Activated CD4-positive, alpha-beta T cell treated with anti-CD3 and anti-CD28 coated beads, Interleukin-2, amount 10 ng/mL, durations not matched to agents 24 days and 14 days (primary cell): ENCODE measurements at places on chromosomes 12 and 14. TPM values are rescaled to one million over a fixed set of nuclear protein-coding genes. Genes with fewer than 3 reads are reported as not detected.

- H3K4me1 ChIP-seq: peaks cover 6% of the 10 kb centered on the region
- peaks cover 5% of the 10 kb centered on the region for H3K27me3 ChIP-seq
- H3K27ac ChIP-seq: no peak overlapping the region
- H3K4me3 ChIP-seq: no peak overlapping the region
- no peak for DNase-seq
- no peaks in the 10 kb centered on the region for H3K36me3 ChIP-seq
Observed at GRCh38 chr14:56205881-56206280, 87.7 kb downstream of the PELI2 start.

Gene TRPV4
- not detected in 2 replicates for total RNA-seq

Gene ZNF891
- total RNA-seq: 2.2 and 2.4 TPM in 2 replicates

Gene TAS2R20
- 2.0 and 2.1 TPM in 2 replicates for total RNA-seq

Gene PKP2
- not detected in 2 replicates for total RNA-seq

Gene DBX2
- not detected in 2 replicates for total RNA-seq

Gene MGP
- not detected in 2 replicates for total RNA-seq

DNA sequence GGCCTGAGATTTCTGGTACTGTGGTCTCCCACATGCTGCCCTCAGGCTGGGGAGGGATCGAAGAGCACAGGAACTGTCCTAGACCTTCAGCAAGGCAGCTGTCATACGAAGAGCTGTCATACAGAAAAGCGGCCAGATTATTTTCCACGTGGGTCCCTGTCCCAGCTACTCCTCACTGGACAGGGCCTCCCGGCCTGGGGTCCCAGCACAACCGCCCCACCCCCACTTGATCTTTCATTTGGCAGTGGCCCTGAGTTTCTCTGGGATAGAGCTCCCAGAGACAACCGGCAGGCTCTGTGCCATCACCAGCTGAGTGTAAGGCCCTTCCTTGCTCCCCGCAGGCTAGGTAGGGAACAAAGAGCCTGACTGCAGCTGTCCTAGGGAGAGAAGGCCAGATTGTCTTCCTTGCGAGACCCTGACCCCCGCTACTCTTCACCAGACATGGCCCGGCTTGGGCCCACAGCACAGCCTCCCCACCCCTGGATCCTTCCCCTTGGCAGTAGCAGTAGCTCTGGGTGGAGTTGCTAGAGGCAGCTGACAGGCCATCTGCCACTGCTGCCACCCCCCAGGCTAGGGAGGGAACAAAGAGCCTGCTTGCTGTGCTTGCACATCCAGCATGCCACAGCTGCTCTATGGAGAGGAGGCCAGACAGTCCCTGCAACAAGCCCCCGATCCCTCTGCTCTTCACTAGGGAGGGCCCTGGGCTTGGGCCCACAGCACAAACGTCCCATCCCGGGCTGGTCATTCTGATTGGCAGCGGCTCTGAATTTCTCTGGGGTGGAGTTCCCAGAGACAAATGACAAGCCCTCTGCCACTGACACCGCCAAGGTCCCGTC lies 3.1 kb upstream of the OR4N2 start:
- H3K36me3 ChIP-seq: no peaks in the 10 kb centered on the region
- no peaks in the 10 kb centered on the region for H3K4me1 ChIP-seq
- no peak overlapping the region for H3K4me3 ChIP-seq
- DNase-seq: no peak
- no peaks in the 10 kb centered on the region for H3K27me3 ChIP-seq
- no peak overlapping the region for H3K27ac ChIP-seq

DNA sequence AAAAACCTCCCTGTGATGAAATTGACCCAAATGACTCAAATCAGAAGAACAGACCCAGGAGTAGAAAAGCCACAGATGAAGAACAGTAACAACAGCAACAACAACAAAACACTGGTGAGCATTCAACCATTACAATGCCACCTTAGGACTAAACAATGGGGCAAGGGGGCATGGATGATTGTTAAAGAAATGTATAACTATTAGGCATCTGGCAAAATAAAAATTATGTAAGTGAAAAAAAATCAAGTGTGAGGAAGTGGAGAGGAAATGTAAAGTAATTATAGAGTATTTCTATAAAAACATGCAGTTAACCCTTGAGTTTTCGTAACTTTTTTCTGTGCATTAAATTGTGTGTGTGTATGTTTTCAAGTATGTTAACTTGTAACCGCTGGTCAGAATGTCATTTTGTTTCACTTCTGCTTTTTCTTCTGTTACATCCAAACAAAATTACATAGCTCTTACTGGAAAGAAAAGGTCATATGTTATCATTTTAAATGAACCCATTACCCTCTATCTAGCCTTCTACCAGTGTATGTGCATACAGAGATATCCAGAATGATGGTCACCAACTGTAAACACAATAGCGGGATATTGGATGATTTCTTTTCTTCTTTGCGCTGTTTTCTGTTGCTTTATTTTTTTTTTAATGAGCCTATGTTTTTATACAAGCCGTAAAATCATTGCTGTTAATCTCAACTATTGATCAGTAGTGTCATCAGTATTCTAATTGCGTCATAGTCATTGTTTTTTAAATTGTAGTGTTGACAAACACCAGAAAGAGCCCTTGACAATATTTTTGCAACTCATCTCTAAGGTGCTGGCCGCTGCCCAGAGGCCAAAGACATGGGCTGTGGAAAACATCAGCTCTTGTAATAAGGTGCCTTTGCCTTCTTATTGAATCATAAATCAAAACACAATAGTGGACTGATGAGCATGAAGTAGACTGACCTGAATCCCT lies 170.6 kb downstream of the CRADD start:
- peak overlapping the region; percentile 62 for H3K27ac ChIP-seq
- peak overlapping the region; percentile 43 for H3K4me3 ChIP-seq
- peaks cover 13% of the 10 kb centered on the region for H3K36me3 ChIP-seq
- H3K27me3 ChIP-seq: no peaks in the 10 kb centered on the region
- H3K4me1 ChIP-seq: peaks cover 48% of the 10 kb centered on the region
- peak; percentile 73 for DNase-seq

- H3K27ac ChIP-seq: no peak overlapping the region
- DNase-seq: peak; percentile 57
- peaks cover 7% of the 10 kb centered on the region for H3K4me1 ChIP-seq
- peaks cover 16% of the 10 kb centered on the region for H3K27me3 ChIP-seq
Observed at GRCh38 chr14:106551265-106551664, 1024.9 kb downstream of the TMEM121 start.

DNA sequence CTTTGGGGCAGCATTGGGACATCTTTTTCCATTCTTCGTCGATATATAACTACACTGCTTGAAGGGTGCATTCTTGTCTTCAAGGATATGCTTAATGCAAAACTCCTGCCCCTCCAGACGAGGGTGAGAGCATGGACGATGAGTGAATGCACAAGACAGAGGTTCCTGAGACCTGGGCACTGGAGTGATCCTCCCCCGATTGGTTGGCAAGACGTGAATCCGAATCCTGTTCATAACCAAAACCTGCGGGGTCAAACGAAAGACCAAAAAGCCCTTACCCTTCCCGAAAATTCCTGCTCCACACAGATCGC lies 684 bp downstream of the KANSL2 start:
- no peak for DNase-seq
- peaks cover 35% of the 10 kb centered on the region for H3K4me1 ChIP-seq
- no peaks in the 10 kb centered on the region for H3K27me3 ChIP-seq

Gene ADCY4
- 1.6 and 2.8 TPM in 2 replicates for total RNA-seq

- peaks cover 23% of the 10 kb centered on the region for H3K4me1 ChIP-seq
- H3K27ac ChIP-seq: peak overlapping the region; percentile 78
- peaks cover 21% of the 10 kb centered on the region for H3K36me3 ChIP-seq
- DNase-seq: peak; percentile 74
Observed at GRCh38 chr12:113333877-113334785, 778 bp downstream of the SLC8B1 start.

- peaks cover 38% of the 10 kb centered on the region for H3K36me3 ChIP-seq
- peak; percentile 50 for DNase-seq
- H3K4me1 ChIP-seq: peaks cover 39% of the 10 kb centered on the region
- H3K27me3 ChIP-seq: no peaks in the 10 kb centered on the region
- H3K27ac ChIP-seq: peak overlapping the region; percentile 60
- no peak overlapping the region for H3K4me3 ChIP-seq
Observed at GRCh38 chr12:15575671-15576541, 213.3 kb downstream of the EPS8 start.

DNA sequence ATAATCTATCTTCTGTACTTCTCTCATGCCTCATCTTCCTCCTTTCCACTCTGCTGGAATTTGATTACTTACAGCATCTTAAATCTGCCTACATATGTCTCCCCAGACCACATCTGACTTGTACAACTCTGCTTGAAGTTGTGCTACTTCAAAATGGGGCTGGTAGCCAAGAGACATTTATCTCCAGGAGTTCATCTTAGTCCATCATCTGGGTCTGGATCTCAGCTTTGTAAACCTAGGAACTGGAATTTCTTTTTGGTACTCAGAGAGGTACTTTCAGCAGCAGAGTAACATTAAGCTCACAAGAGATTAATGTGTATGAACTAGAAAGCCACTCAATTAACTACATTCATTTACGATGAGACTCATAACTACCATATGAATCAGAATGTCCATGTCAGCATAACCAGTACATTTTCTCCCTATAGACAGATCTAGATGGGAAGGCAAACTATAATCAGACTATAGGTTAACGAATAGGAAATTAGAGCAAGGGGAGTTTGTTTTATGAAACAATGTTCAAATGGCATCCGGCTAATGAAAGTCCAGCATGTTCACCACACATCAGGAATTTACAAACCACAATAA lies 178.8 kb downstream of the CEP128 start:
- no peak for DNase-seq
- H3K4me1 ChIP-seq: no peaks in the 10 kb centered on the region
- no peak overlapping the region for H3K4me3 ChIP-seq
- no peaks in the 10 kb centered on the region for H3K36me3 ChIP-seq
- H3K27ac ChIP-seq: no peak overlapping the region
- H3K27me3 ChIP-seq: no peaks in the 10 kb centered on the region

GRCh38 chr12:7609495-7609894 lies 56.2 kb downstream of the APOBEC1 start:
- H3K27ac ChIP-seq: peak overlapping the region; percentile 73
- peaks cover 15% of the 10 kb centered on the region for H3K4me1 ChIP-seq
- H3K4me3 ChIP-seq: peak overlapping the region; percentile 74

GRCh38 chr12:64608901-64609535 lies 1.3 kb upstream of the RASSF3 start:
- DNase-seq: peak; percentile 82
- H3K36me3 ChIP-seq: peaks cover 5% of the 10 kb centered on the region
- H3K4me1 ChIP-seq: peaks cover 29% of the 10 kb centered on the region

GRCh38 chr14:37903343-37904191 lies 304.1 kb upstream of the SSTR1 start:
- no peak overlapping the region for H3K27ac ChIP-seq
- DNase-seq: peak; percentile 62
- H3K27me3 ChIP-seq: peaks cover 2% of the 10 kb centered on the region
- no peak overlapping the region for H3K4me3 ChIP-seq
- H3K4me1 ChIP-seq: peaks cover 2% of the 10 kb centered on the region

DNA sequence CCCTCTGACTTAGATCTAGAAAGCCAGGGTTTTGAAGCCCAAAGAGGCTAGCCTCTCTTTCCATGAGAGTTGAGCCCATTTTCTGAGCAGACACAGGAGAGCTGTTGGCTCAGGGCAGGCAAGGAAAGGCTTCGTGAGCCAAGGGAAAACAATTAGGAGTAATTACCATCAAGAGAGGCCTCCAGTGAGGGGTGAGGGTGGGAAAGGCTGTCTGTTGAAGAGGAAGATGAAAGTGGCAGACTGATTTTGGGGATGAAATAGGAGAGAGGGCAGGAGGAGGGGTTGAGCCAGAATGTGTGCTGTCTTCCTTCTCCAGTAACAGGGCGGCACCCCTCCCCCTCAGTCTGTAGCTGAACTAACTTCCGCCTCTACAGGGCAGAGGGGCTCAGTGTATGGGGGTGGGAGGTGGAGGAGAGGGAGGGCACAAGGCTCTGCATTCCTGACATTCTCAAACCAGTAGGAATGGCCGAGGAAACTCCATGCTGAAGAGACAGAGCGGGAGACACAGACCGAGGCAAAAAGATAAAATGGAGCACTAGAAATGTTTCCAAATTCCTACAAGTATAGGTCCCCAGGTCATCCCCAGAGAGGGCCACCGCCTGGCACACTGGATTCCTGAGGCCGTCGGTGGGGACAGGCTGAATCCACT lies 33.1 kb upstream of the COL2A1 start:
- peaks cover 5% of the 10 kb centered on the region for H3K4me1 ChIP-seq
- no peak for DNase-seq
- no peak overlapping the region for H3K4me3 ChIP-seq
- no peaks in the 10 kb centered on the region for H3K27me3 ChIP-seq
- peaks cover 2% of the 10 kb centered on the region for H3K36me3 ChIP-seq
- H3K27ac ChIP-seq: no peak overlapping the region

- peak overlapping the region; percentile 37 for H3K27ac ChIP-seq
- peaks cover 4% of the 10 kb centered on the region for H3K27me3 ChIP-seq
Observed at GRCh38 chr12:12927211-12928079, 24.5 kb downstream of the GPRC5D start.

GRCh38 chr14:30194741-30195148 lies 267.1 kb upstream of the PRKD1 start:
- DNase-seq: no peak
- no peaks in the 10 kb centered on the region for H3K36me3 ChIP-seq
- H3K4me3 ChIP-seq: no peak overlapping the region
- H3K27ac ChIP-seq: no peak overlapping the region
- H3K27me3 ChIP-seq: no peaks in the 10 kb centered on the region

DNA sequence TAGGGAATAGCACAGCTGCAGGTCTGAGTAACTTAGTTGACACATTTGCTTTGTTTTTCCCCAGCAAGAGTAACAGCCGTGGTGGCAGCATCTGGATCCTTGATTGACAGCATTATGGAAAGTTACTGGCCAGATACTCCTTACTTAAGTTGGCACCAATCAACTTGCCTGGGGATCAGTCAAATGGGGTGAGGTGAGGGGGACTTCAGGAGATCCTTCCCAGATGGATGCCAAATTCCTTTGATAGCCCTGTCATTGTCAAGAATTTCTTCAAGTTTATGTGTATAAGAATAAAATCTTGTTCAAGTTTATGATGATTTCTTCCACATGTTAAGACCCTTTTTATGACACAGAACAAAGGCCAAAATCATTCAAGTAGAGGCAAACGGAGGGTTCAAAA lies 618.4 kb downstream of the SLC6A15 start:
- no peak for DNase-seq
- H3K4me3 ChIP-seq: no peak overlapping the region
- no peaks in the 10 kb centered on the region for H3K27me3 ChIP-seq
- no peaks in the 10 kb centered on the region for H3K36me3 ChIP-seq
- H3K27ac ChIP-seq: no peak overlapping the region

GRCh38 chr12:127680516-127680915 lies 586.5 kb upstream of the TMEM132C start:
- H3K36me3 ChIP-seq: no peaks in the 10 kb centered on the region
- no peaks in the 10 kb centered on the region for H3K4me1 ChIP-seq
- no peak for DNase-seq
- H3K4me3 ChIP-seq: no peak overlapping the region
- H3K27me3 ChIP-seq: no peaks in the 10 kb centered on the region
- H3K27ac ChIP-seq: no peak overlapping the region

GRCh38 chr14:30669594-30669993 lies 47.5 kb downstream of the SCFD1 start:
- peaks cover 2% of the 10 kb centered on the region for H3K4me1 ChIP-seq
- H3K27ac ChIP-seq: no peak overlapping the region
- H3K36me3 ChIP-seq: peaks cover 38% of the 10 kb centered on the region

Gene DACT1
- 3.3 and 3.8 TPM in 2 replicates for total RNA-seq

Gene PLBD2
- 16.0 and 16.3 TPM in 2 replicates for total RNA-seq
